Stimulated activated CD4-positive, alpha-beta T cell treated with anti-CD3 and anti-CD28 coated beads, Interleukin-1b, Interleukin-23, amount 100 ng/mL, for 48 hours (primary cell): ENCODE measurements at places on chromosomes 12 and 14.
A peak's percentile ranks its signal among the peaks of the same experiment; 100 is the strongest.

DNA sequence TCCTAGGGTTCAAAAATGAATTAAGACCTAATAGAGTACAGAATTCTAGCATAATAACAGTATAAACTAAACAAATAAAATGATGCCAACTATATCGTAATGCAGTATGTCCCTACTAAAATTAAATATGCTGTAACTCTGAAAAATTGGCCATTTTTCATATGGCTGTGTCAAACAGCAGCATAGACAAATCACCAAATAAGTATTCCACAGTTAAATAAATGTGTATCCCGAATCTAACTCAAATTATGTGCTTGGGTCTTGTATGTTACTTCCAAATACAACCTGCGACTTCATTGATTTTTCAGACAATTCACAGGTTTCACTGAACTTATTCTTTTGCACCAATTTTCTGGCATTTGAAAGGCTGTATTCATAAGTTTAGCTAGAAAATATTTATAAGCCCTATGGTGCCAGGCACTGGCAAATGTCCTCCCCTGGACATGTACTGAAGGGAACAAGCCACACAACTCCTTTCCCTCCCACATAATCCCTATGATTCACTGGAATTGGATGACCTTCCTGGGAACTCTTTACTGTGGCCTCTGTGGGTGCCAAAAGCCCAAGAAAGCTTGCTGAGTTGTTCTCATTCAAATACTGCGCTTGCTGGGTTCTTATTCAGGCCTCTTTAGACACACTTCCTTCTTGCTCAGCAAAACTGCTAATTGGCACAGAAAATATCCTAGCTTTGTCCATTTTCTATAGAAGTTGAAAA, 108.8 kb downstream of the KITLG start:
- DNase-seq = no peak

DNA sequence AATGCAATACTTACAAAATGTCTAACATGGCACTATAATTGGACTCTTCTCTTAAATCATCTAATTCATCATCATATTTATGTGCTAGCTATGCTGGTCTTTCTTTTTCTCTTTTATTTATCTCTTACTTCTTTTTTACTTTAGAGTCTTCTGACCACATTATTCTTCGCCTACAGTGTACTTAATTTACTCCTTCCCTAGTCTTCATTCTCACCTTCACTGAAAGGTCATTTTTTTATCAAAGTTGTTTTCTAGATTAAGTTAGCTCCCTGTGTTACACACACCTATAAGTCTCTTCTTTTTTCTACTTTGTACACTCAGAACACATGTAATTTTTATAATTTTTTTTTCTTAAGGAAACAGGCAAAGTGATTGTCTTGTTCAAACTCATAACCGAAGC, 1351.2 kb downstream of the FSCB start:
- DNase-seq = no peak

- DNase-seq = no peak
Observed at GRCh38 chr12:59678759-59679411, 83.1 kb downstream of the SLC16A7 start.

DNA sequence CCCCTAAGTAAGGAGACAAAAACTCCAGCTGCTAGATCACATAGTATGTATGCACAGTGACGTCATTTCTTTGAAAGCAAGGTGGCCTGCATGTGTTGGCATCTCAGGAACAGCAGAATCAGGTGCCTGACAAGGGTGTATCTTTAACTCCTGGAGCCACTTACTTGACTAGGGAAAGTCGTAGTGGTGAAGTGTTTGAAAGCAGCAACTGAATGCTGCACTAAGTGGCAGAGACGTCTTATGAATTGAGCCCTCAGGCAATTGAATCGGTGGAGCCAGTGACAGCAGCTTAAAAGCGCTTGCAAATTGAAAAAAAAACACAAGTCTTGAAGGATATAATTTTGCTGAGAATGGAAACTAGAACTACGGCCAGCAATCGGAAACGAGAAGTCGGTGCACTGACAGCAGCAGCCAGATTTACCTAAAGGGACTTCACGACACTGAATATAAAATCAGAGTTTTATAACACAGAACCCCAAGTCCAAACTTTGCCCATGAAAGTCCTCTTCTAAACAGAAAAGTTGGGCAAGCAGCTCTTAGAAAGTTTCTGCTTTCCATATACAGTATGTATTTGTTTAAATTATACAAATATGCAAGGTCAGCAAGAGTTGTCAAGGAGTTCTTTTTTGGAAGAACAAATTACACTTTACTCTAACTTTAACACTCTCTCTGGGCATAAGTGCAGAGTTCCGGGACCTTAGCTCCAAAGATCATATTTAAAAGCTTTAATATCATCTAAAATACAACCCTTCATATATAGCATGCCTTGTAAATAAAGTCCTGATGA, 1.1 kb downstream of the IGF1 start:
- no peak for DNase-seq

- DNase-seq = no peak
Observed at GRCh38 chr12:62604373-62604772, 137.7 kb downstream of the MON2 start.

DNA sequence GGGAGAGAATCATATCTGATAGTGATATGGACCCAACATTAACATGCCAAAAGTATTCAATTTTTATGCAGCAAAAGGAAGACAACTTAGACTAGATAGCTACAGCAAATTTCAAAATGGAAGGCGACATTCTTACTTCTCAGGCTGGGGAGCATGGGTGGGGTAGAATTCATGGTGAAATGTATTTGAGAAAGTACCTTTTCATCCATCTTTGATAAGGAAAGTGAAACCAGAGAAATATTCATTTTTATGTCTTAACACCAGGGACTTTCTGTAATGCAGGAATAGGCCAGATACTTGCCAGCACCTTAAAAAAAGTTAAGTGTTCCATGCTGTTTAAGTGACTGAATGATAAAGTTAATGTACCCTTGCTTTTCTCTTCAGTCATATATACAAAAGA, 13.4 kb downstream of the BTG1 start:
- DNase-seq = no peak

DNA sequence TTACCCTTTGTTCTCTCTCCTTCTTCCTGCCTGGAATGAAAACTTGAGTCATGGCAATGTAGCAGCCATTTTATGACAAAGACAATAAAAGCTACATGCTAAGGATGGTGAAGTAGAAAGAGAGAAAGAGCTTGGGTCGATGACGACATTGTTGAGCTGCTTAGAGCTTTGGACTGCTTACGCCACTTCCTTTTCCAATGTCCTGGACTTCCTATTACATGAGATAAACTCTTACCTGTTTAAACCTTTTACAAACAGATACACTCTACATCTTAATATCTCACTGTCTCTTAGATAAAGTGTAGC, 70.1 kb downstream of the PEBP1 start:
- DNase-seq = no peak

- DNase-seq = no peak
Observed at GRCh38 chr12:26918321-26919215, 19.2 kb downstream of the INTS13 start.

DNA sequence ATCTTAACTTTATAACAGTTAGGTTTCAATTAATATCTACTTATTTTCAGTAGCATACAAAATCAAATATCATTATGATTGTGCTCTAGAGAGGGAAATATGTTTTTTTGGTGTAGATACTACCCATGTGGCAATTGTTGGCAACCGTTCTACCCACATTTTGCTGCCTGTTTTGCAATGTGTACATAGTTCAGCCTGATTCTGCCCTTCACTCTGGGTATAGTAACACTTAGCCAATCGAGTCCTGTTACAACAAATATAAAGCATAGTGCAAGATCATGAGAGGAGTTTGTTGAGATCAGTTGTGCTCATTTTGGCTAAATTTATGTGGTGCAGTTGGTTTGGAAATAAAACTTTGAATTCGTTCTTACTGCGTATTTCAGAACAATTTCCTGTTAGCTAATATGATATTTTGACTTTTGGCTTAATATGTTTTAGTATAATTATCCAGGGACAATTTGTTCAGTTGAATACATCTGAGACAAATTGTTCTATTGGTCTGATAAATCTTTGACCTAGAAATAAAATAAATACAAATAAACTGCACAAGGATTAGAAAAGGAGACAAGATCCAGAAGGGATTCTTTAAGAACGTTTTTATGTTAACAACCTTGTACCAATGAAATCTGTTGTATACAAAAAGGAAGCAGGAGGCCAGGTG, 76.9 kb downstream of the ATF7IP start:
- DNase-seq = no peak

DNA sequence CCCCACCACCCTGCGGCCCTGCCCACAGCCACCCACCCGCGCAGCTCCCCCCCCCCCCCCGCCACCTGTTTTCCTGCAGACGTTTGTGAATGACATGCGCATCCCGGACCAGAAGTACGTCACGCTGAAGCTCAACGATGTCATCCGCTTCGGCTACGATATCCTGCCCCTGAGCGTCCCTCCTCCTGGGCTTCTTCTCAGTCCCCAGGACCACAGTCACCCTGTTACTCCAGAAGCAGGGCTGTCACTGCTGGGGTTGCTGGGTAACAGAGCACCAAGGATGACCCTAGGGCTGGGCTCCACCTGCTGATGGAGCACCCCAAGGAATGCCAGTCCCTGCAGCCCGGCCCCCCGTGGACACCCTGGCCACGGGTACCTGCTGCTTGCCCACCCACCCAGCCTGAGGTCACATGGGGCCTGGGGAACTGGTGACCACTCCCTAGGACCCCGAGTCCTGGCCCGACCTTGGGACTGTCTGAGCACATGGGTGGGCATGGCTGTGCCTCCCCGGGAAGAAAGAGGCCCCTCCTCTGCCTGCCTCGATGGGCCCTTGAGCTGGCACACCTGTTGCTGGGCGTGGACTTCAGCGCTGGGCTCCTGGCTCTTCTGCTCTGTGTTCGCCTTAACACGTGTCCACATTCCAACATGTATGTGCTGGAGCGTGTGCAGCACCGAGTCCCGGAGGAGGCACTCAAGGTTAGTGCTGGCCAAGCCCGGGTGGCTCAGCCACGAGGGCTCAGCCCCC, 12.9 kb downstream of the CEP170B start:
- no peak for DNase-seq

DNA sequence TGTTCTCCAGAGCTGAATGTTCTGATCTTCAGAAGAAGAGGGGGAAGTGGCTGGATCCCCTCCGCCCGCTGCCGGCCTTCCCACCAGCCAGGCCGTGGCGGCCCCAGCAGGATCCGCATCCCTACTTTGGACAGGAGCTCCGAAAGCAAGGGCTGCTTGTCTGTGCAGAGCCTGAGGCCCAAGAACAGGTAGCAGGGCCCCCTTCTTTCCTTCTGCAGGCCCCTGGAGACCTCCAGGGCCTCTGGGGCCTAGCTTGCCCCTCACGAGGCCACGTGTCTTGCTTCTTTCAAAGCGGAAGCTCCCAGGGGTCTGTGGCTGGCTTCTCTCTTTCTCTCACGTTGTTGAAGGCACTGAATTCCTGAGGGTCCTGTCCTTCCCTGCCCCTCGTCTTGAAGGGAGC, 13.2 kb downstream of the PGF start:
- DNase-seq = no peak

- DNase-seq = no peak
Observed at GRCh38 chr12:91819132-91819447, 326.6 kb downstream of the BTG1 start.

DNA sequence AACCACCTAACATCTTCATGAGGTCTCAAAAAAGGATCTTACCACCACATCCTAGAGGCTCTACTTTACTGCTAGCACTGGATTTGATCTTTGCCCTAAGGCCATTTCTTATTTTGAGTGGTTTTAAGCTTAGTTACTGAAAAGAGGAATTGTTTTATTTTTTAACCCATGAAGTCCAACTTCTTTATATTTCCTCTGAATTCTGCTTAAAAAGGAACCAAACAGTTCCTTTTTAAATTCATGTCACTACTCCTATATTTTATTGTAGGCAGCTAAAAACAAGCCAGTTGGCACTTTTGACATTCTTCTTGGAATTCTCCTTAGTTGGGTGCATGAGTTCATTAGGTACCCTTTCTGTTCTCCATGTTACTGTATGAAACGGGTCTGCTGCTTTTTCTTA, 76.4 kb downstream of the FGD4 start:
- no peak for DNase-seq

DNA sequence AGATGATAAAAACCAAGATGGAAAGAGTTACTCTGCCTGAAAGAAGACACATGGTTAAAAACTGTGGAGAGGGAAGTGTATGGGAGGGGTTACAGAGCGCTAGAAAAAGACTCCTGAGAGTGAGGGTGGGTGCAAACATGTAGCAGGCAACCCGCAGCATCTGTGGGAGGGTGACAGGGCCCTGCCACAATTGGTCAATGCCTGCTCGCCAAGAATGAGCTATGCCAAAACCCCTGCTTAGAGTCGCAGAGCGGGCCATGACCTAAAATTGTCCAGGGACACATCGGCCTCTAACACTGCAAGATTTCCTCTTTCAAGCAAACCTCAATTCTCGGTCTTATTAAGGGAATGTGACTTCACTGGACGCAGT, 700 bp downstream of the PRKAG1 start:
- DNase-seq = peak; percentile 62

DNA sequence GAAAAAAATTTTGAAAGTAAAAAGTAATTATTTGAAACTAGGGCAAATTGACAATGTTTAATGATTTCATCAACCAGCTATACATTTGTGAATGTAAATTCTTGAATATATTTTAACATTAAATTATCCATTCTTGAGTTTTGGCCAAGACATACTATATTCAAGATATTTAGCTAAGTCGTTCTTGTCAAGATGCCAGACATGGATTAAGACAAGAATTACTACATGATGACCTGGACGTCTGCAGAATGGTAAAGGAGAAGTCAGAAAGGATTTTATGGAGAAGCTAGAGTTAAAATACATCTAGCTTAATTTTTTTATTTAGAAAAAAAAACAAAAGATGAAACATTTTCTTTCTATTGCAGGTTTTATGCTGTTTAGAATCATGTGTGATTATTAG, 255.8 kb downstream of the TMTC2 start:
- DNase-seq = no peak

- DNase-seq = no peak
Observed at GRCh38 chr12:99374023-99374422, 273.5 kb upstream of the GARIN6 start.

DNA sequence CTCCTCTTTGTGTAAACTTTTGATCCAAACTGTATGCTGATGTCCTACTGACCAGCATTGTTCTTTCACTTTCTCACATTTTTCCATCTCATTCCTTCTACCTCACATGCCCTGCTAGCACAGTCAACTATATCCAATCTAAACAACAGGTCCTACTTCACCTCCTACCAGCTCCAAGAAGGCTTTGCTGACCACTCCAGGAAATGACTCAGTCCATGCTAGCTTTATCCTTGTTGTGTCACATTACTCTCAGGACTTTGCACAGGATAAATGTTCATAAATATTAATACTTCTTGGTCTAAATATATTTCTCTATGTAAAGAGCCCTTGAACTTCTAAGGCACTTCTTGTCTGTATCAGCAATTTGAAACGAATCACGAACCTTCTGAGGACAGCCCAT, 64.9 kb upstream of the PCED1B start:
- no peak for DNase-seq

GRCh38 chr12:42486407-42486806, 103.1 kb downstream of the PRICKLE1 start:
- no peak for DNase-seq
